Esophagus muscularis mucosa (tissue), 4 donors: ENCODE measurements at places on chromosomes 11 and 22. TPM values are rescaled to one million over a fixed set of nuclear protein-coding genes. Genes with fewer than 3 reads are reported as not detected.

The ABCG4 gene
- total RNA-seq = 0.33 TPM

The ZBTB16 gene
- total RNA-seq = 256 TPM

The PITPNM1 gene
- total RNA-seq = 15.6 TPM

The BIK gene
- not detected for total RNA-seq

The TMEM184B gene
- 108 TPM for total RNA-seq

The MS4A15 gene
- 0.52 TPM for total RNA-seq

The ARHGAP42 gene
- total RNA-seq = 5.1 TPM
